ENCODE measurements at places on chromosomes 3 and 15.

DNA sequence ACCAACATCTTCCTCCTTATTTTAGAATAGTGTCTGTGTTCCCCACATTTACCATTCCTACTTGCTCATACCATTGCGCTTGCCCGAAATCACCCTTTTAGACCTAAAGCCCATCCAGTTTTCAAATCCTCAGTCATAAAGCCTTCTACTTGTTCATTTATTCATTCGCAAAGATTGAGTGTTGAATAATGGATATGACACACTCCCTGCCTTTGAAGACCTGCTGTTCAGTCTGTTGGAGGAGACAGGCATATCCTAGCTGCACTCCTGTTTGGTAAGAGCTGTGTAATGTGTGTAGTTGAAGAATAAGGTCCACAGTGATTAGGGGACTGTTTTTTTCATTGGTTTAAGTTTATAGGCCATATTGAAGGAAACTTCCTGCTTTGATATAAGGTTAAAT, 1.7 kb downstream of the CNOT10 start:
- DNase-seq = no peak

DNA sequence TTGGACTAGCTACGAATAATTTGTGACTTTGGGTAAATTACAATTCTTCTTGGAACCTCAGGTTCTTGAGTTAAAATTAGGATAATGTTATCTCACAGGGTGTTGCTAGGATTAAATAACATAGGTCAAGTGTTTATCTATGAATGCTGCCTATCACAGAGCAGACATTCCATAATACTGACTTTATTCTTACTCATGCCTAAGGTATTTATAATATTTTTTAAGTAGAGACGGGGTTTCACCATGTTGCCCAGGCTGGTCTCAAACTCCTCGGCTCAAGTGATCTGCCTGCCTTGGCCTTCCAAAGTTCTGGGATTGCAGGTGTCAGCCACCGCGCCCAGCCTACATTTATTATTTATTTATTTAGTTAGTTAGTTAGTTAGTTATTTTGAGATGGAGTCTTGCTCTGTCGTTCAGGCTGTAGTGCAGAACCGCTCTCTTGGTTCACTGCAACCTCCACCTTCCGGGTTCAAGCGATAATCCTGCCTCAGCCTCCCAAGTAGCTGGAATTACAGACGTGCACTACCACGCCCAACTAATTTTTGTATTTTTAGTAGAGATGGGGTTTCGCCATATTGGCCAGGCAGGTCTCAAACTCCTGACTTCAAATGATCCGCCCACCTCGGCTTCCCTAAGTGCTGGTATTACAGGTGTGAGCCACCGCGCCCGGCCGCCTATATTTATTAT, 741 bp upstream of the ZNF106 start:
- no peak for DNase-seq

DNA sequence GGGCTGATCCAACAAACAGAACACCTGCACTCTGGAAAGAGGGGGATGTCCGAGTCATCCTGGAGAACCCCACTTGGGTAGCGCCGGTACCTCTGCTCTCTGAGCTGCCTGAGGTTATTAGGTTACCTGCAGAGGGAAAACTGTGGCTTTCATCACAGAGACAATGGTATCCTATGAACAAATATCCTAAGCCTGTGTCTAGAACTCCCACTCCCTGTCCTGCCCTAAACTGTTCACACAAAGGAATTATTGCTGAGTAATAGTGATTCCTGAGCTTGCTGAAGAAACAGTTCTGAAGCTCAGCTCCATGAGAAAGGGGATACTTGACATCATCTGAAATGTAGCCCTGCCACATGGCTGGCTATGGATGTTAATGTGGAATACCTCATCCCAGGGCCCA, 31.9 kb upstream of the WNT5A start:
- no peak for DNase-seq

- DNase-seq = no peak
These were observed 23.8 kb downstream of the MTMR14 start for GRCh38 chr3:9673082-9673481.

GRCh38 chr15:60993008-60993407, 236.1 kb downstream of the RORA start:
- DNase-seq = no peak

- no peak for DNase-seq
These were observed 10.8 kb downstream of the GATA2 start for GRCh38 chr3:128482175-128482574.

DNA sequence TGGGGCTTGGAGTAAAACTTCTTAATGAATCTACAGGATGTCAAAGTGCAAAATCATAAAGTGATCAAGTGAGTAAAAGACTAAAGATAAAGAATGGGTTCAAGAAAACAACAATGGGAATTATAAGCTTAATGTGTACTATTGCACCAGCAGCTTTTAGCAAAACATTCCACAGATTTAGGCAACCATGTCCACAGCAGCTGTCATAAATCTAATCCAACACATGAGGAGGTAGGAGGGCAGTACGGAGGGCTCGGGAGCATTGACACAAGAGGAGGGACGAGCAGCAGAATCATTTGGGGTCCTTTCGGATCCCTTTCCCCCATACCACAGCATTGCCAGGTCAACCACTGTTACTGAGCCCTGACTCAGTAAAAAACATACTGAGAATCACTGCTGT, 464.3 kb upstream of the WNT5A start:
- DNase-seq = no peak

DNA sequence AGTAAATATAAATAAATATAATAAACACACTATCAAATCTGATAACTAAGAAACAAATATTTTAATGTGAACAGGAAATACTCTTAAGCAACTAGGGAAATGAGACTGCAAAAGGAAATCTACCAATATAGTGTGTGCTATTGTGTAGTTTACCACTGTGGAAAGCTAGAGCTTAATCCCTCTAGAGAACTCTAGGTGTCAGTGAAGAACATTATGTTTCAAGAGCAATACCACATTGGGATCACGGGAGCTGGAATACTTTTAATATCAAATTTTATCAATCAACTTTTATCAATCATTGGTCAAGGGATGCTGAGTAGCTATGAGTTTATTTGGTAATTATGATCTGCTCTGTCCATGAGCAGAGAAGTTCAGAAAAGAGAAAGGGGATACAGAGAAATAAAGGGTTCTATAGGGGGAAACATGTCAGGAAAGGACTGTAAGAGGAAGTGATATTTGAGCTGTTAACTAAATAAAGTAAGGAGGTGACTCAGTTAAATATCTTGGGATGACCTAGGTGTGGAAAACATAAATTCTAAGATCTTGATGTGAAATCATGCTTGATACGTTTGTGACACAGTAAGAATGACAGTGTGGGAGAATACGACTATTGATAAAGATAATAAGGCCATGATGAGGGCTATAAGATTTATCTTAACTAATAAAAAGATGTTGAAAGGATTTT, 762.2 kb upstream of the ALCAM start:
- DNase-seq = no peak

DNA sequence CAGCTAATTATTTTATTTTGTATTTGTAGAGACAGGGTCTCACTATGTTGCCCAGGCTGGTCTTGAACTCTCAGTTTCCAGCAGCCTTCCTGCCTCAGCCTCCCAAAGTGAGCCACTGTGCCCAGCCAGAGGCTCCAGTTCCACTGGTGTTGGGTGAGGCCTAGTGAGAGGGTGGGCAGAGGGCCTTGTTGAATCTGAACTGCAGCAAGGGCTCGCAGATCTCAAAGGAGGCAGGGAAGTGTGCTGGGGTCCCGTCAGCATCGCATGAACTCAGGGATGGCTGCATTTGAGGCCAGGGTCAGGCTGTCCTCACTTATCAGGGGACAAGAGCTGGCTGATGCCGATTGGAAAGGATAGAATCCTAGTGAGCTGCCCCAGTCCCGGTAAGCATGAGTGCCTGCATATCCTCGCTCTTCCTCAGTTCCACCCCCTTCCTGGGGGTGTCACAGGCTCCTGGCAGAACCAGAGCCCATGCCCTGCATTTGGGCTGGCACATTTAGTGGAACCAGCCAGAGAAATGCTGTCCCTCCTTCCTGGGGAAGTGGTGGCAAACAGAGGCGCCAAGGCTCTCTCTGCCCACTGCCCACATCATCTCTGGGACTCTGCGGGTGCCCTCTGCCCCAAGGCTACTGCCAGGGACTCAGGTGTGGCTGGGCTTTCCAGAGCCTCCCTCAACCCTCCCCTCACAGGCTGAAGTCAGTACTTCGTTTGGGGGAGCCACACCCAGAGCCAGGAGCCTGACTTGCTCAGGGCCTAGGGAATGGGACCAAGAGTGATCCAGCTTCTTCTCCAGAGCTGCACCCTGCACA, 24.1 kb downstream of the ALS2CL start:
- DNase-seq = no peak

GRCh38 chr15:31516874-31517273, 190.2 kb downstream of the KLF13 start:
- no peak for DNase-seq

GRCh38 chr3:101381809-101382208, 61.4 kb upstream of the IMPG2 start:
- no peak for DNase-seq

DNA sequence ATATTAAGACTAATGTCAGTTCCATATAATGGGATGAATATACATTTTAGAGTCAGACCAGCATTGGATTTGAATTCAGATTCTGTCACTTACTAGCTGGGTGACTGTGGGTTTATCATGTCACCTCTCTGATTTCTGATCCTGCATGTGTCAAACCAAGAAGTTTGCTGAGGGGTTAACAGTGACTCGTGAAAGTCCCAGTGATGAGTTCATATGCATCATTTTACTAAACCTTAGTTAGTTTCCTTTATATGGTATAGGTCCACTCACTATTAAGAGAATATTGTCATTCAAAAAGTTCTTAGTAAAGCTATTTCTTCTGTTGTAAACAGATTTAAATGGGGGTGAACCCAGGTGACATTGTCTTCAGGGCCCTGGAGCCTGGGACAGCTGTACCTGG, 102.3 kb downstream of the ZNF621 start:
- DNase-seq = no peak

GRCh38 chr3:72887705-72888545, at the start of gene GXYLT2:
GXYLT2 (plus strand) TSS chr3:72888046; CDS start chr3:72888234, 188 bp downstream.
- peak; percentile 16 for DNase-seq

DNA sequence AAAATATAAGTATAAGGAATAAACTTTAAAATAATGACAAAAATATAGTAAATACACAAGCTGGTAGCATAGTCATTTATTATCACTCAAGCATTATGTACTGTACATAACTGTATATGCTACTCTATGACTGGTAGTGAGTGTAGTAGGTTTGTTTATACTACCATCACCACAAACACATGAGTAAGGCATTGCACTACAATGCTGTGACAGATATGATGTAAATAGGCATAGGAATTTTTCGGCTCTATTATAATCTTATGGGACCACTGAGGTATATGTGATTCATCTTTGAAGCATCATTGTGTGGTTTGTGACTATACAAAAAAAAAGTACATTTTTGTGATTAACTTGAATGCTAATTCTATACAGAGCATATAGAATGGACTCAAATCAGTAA, 35.3 kb upstream of the FBN1 start:
- DNase-seq = no peak

- DNase-seq = no peak
These were observed 12.1 kb upstream of the ARID3B start for GRCh38 chr15:74528876-74529275.

DNA sequence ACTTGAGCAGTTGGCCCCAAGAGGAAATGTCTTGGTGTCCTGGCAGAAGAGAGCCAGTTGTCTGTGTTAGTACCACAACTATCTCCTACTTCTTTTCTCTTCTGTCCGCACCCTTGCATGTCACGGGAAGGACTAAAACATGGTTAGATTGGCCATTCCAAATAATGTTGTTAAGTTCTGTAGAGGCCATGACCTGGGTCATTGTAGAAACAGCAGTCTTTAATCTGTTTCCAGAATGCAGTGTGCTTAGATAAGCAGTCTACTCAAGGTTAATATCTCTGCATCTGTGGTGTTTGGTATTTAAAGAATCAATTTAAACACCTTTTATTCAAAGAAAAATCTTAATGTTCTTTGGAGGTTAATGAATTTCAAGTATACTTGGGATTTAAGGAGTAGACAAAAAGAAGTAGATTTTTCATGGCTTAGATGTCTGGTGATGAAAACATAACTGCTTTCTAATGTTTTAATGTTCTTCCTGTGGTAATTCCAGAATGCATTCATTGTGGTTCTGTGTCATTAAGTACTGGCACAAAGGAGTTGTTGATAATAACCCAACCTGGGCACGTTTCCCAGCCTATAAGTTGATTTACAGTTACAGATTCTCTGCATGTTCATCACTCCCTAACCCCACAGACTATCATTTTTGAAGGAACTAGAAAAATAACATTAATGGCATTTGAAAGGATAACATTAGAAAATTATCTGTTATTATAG, 58.9 kb downstream of the TMEM108 start:
- DNase-seq = no peak

DNA sequence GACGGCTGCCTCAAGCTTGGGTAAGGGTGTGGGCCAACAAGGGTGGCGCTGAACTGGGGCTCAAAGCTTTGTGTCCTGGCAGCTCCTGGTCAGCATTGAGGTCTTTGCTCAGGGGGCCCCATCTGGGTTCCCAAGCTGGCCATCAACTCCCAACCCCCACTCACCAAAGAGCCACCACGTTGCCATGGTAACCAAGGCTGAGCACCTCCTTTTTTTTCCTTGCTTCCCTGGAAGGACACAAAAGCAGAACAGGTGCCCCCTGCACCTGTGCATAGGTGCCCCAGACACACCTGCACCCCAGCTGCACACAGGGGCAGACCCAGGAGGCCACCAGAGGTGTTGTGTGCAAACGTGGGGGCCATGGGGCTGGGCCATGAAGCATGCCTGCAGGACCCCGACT, 16.5 kb downstream of the UROC1 start:
- no peak for DNase-seq

GRCh38 chr15:90334304-90334731, 17.8 kb upstream of the ZNF774 start:
- no peak for DNase-seq

DNA sequence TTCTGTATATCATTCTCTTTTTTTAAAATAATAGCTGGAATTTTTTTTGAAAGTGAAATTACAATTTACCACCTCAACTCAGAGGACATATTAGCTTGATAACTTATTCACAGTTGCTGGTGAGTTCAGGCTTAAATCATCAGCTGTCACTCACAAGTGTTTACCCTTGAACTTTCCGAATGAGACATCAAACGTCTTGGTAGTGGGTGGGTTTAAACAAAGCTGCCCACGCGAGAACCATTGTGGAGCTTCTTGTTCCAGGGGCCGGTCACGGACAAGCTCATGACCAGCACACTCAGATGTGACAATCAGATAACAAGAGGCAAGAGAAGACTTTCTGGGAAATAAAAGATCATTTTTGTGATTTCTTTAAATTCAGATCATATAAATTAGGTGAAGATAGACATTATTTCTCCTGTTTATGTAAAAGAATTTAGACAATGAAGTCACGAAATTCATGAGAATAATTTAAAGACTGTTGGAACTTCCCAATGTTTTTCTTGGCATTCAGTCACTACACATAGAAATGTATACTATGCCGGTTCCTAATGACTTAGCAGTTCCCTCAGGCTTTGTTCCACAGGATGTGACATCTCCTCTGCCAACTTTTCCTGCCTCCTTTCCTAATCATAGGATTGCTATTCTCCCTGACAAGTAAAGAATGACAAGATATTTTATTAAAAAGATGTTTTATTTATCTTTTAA, 29.3 kb downstream of the BTD start:
- no peak for DNase-seq

GRCh38 chr15:93694033-93694432, 537.3 kb upstream of the MCTP2 start:
- no peak for DNase-seq

- no peak for DNase-seq
These were observed 643.4 kb upstream of the ARPP21 start for GRCh38 chr3:34995796-34996430.

- DNase-seq = no peak
These were observed 241.7 kb downstream of the FEZF2 start for GRCh38 chr3:62131620-62132019.

- DNase-seq = no peak
These were observed 2.4 kb downstream of the ARHGEF3 start for GRCh38 chr3:56799251-56799882.

All from stimulated activated CD4-positive, alpha-beta T cell treated with anti-CD3 and anti-CD28 coated beads, Interleukin-4, amount 100 ng/mL, for 48 hours (primary cell).